ENCODE measurements at places on chromosomes 3 and 15.

DNA sequence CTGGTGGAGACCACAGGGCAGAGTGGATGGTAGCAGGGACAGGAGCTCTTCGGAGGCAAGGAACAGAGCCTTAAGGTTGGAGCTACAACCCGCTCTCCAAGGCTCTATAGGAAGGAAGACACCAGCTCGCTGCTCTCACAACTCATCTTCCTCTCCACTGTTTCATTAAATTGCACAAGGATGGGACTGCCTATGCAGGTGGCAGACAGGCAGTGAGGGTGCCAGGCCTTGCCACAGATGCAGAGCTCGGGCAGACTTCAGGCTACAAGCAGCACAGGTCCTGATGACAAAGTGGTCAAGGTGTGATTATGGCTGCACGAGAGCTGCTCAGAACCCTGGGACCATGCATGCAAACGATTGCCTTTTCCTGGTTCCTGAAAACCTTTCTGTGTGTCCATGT is 144.6 kb downstream of the FOXP1 start:
- DNase-seq, result no peak

DNA sequence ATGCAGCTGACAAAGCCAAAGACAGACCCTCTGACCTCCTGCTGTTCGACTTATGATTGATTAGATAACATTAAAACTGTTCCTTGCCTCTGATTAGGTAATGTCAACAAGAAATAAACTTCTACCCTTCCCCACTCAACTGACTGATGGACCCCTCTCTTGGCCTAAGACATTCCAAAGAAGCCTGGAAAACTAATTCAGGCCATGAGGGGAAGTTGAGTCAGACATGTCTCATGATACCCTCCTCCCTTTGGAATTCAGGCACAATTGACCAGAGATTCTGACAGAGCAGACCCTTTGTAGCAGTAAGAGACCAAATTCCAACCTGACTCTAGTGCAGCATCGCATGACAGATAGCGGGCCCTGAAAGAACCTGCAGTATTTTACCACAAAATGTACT is 354.5 kb downstream of the OCA2 start:
- no peak for DNase-seq

DNA sequence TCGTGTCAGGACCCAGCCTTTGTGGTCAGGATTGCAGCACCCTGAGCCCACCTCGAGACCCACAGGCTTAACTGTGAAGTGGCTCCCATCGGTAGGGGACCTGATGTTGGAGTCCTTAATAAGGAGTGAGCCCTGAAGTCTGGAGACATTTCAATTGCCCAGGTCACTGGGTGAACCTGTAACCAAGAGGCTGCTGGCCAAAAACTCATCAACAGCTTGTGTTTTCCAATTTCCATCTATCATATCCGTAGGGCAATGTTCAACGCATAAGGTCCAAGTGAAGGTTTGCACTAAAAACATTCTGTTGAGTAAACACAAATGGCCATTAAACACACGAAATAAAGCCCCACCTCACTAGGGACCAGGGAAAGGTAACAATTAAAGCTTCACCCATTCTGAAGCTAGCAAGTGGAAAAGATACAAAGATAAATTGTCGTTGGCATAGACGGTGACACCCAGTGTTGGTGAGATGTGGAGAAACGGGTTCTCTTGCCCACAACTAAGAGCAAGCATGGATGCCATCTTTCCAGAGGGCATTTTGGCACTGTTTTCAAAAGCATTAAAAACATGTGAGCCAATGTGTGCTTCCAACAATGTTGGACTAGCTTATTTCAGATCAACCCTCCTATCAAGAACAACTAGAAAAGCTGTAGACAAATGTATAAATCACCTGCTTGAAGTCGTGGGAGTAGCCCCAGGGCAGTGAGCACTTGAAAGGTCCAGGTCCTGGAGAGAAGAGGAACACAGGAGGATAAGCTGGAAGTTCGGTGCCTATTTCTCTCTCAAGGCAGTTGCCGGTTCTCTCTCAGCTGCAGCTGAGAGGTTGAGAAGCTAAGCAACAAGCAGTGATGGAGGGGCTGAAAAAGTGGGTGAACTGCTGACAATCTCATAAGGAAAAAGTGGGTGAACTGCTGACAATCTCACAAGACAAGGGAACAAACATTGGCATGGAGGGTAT is 56.3 kb upstream of the PCSK6 start:
- DNase-seq, result no peak

GRCh38 chr15:36940636-36941260 is 159.6 kb downstream of the MEIS2 start:
- DNase-seq, result no peak

DNA sequence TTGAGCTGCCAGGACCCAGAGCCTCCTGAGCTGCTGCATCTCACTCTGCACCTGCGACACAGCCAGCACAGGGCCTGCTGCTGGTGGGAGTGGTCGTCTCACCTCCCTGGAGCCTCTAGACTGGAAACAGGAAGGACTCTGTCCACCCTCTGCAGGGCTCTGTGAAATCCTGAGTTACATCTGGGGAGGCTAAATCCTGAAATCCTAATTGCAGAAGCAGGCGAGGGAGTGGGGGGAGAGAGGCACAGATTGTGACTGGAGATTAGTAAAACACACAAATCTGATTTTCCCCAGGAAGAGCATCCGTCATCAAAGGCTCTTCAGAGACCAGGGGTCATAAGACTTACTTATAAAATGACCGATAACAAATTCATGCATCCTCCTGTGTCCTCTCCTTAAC is 31.6 kb upstream of the GABRG3 start:
- no peak for DNase-seq

- no peak for DNase-seq
These were observed 38.6 kb downstream of the FBXL2 start for GRCh38 chr3:33315826-33316225.

DNA sequence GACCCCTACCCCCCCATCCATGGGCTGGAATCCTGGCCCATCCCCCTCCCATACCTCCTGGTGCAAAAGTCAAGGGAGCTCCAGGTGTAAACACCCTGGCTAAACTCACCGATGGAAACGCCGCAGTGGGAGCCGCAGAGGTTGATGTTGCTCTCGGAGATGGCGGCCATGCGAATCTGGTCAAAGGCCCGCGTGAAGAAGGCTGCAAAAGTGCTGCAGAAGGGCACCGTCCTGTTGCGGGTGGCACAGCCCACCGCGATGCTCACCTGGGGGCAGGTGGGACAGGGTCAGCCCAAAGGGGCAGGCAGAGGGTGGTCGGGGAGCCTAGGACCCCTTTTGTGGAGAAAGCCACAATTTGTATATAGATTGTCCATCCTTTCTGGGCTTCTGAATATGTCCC is 26.7 kb downstream of the TKT start:
- no peak for DNase-seq

GRCh38 chr3:117191245-117191644 is 481.7 kb downstream of the TUSC7 start:
- no peak for DNase-seq

- no peak for DNase-seq
These were observed 16.9 kb upstream of the CFAP161 start for GRCh38 chr15:81117136-81117535.

DNA sequence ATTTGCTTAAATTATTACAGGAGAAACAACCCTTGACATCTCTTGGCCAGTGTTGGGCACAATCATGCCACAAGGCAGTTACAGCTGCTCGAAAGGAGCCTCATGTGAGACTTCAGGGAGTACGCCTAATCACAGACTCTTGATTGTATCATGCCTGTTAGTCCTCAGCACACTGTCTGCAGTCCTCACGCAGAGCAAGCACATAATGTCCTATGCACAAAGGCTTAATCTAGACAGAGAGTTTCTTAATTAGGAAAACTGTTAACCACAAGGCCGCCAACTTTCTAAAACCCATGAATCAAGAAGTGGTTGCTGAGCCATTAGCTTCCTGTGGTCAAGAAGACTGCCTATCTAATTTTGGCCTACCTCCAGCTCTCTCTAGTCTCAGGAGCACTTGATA is 172.0 kb downstream of the UNC13C start:
- no peak for DNase-seq

DNA sequence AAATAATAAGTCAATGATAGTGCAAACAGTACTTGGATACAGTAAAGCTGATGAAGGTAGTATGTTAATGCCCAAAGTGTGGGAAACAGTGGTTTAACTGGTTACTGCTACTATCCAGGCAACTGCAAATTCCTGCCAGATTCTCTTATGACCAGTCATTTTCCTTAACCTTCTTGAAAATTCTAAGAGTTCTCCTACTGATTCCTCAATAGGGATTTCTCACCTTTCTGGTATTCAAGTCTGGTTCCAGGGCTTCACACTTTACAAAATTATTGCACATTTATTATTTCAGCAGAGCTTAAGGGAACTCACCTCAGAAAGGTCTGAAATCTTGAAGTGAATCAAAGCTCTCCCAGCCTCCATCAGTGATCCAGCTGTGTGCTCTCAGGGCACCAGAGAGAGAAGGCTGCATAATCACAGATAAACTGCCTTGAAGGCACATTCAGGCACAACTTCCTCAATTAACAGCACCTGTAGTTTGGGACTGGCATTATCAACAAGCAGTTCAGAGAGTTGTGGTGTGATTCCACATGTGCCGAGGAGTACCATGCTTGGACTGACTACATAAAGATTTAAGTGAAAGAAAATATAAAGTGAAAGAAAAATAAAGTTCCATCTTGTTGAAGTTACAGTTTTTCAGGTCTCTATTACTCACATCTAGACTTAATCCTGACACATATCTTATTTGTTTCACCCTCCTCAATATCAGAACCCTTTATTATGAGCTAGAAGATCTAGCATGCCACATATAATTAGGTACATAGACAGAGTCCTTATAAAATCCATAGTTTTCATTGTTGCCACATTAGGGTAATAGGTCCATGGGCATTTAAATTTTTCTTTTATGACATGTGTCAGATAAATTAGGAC is 59.5 kb upstream of the TIPARP start:
- DNase-seq, result no peak

- no peak for DNase-seq
These were observed 248.0 kb upstream of the CNTN3 start for GRCh38 chr3:74862476-74862875.

DNA sequence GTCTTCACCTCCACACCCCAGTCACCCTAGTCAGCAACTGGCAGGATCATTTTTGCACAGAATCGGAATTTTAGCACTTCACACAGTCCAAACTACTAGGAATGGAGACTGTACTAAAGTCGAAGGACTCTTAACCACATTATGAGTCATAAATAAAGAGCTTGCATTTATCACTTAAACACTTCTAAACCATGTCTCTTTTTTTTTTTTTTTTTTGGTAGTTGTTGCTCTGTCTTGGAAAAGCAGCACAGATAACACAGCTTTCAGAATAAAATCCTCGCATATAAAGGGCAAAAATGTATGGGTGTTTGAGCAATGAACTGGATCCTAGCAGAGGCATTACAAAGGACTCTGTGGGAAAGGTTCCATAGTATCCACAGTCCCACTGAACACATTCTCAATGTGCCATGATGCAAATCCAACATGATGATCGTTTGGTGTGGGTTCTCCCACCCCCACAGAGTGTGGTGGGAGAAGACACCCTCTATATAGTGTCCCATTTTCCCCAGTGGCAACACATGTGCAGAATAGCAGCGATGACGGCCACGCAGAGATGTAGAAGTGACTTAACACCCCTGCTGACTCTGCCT is 47.1 kb downstream of the FOXP1 start:
- no peak for DNase-seq

DNA sequence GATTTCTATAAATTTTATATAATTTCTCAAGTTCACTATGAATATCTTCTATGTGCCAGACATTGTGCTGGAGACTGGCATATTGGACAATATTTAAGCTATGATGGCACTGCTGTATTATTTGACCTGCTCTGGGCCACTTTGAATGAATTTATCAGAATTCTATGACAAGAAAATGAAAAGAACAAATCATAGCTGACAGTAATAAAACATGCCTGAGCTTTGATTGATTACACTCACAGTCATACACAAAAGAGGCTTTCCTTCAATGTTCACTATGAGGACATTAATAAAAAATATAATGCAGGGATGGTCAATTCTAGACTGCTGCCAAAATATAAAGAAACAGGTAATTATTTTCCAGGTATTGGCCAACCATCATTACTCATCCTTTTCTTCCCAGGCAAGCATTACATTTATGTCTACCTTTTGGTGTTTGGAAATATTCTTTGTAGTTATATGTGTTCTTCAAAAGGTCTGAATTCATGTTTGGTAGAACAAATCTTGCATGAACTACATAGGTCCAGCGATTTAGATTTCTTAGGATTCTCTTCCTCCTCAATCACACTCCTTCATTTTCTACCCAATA is 81.0 kb upstream of the ALCAM start:
- no peak for DNase-seq

GRCh38 chr15:29698030-29698701 is 124.1 kb downstream of the TJP1 start:
- no peak for DNase-seq

DNA sequence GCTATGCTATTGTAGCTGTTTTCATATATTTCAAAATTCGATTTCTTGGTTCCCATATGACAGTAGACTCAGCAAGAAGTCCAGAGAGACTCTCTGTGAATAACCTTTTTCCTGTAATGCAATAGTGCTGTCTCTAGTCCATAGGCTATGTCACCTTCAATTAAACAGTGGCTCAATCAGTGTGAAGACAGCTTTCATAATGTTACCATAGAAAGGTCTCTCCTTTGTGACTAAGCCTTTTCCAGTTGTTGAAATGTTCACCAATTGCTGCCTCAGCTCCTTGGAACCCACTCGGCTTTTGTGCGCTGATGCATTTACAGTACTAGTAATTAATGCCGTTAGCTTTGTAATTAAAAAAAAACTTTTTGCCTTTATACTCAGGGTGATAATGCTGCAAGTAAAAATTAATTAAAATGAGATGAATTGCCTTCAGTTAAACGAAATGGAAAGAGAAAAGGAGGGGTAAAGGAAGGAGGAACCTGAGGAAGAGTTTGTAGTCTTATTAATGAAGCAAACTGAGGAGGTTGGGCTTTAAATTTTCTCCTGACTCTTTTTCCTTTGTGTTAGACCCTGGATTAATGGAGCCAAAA is 214.8 kb downstream of the LSAMP start:
- DNase-seq, result no peak

- DNase-seq, result peak; percentile 75
These were observed 20.5 kb downstream of the WDR73 start for GRCh38 chr15:84633311-84634227.

DNA sequence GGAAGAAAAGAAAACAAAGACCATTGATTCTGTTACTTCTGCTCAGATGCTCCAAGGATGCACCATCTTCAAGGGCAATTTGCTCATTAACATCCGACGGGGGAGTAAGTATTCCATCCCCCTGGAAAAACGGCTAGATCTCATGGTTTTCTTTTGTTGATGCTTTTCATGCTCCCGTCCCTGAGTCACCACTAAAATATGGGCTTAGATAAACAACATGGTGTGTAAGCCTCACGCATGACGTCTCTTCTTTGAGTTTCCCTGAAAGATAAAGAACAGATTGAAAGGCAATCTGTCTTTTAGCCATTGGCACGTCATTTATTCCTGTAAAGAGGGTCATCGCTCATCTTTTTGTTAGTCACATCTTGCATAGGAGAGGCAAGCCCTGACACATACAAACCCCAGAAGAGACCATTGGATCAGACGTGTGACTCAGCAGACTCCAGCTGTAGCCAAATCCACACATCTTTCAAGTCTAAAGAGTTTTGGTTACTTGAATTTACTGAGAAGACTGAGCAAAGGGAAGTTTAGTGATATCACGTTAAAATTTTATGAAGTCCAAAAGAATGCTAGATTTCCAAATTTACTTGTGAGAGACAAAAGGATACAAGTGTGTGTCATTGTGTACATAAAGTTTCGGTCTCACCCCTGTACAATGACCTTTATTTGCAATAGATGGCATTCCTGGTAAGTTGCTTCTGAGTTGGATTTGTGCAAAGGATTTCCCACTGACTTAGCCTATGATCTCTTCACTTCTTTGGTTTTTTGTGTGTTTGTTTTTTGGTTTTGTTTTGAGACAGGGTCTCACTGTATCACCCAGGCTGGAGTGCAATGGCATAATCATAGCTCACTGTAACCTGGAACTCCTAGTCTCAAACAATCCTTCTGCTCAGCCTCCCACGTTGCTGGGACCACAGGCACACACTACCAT is 110.5 kb downstream of the PGPEP1L start:
- DNase-seq, result no peak

Measured in activated T-cell treated with anti-CD3 and anti-CD28 coated beads, Interleukin-2, amount 50 U/mL, for 72 hours (primary cell).